ENCODE measurements at places on chromosomes 7 and 10. TPM values are rescaled to one million over a fixed set of nuclear protein-coding genes. Genes with fewer than 3 reads are reported as not detected.

CDNF gene
- 2.9 TPM for total RNA-seq

- no peak for DNase-seq
These were observed 33.7 kb upstream of the CFAP46 start for GRCh38 chr10:132975831-132976682.

DNA sequence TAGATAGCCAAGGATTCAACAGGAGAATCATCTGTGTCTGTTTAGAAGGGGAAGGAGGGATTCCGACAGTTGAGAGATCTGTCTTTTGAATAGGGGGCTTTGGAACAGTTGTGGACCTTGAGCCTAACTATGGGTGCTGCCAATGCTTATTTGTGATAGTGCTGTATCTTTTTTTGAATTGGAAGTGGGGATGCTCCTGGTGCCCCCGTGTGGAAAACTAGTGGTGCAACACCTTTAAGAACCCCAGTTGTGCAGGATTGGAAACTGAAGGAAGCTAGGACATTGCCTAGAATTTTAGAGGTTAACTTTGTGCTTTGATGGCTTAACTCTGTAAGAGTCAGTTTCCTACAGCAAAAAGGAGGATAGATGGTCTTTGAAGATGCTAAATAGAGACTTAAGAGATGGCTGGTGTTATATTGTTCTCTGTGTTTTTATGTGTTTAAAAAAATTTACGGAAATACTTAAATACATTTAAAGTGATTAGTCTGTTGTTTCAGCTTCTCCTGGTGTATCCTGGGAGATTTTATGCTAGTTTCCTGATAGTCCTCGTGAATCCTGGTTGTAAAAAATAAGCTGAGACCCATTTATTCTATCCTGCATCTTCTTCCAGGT is 69.3 kb downstream of the AP3M1 start:
- peak; percentile 41 for DNase-seq

DNA sequence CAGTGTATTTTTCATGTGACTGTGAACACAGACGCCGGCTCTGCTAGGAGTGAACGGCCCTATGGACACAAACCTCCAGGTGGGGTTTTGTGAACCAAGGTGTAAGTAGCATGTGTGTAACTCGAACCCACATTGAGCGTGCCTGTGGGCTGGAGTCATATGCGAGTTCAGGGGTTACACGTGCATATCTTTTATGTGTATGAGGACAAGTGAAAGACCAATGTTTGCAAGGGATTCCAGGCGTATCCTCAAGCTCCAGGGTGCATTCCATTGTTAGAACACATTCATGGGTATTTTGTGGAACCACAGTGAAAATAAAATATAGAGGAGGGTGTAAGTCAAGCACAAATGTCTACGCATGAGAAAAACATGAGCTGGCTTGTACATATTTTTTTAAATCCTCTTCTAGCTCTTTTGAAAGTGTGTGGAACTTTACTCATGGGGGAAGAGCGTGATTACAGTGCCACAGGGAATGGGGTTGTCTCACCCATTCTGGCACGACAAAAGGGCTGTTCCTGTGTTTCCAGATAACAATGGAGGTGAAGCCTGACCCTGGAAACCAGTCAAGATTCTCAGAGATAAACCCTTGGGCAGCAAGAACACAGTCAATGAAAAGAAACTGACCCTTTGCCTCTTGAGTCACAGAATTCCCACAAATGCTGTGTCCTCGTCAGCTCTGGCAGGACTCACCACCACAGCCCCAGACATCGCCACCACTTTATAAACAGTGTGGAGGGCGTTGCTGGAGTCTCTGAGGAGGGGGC is 37.0 kb upstream of the GOT1 start:
- DNase-seq = no peak

- DNase-seq = no peak
These were observed 7.5 kb downstream of the EMX2 start for GRCh38 chr10:117550076-117550475.

- DNase-seq = peak; percentile 82
These were observed 27.5 kb downstream of the DLG5 start for GRCh38 chr10:77899080-77899477.

DNA sequence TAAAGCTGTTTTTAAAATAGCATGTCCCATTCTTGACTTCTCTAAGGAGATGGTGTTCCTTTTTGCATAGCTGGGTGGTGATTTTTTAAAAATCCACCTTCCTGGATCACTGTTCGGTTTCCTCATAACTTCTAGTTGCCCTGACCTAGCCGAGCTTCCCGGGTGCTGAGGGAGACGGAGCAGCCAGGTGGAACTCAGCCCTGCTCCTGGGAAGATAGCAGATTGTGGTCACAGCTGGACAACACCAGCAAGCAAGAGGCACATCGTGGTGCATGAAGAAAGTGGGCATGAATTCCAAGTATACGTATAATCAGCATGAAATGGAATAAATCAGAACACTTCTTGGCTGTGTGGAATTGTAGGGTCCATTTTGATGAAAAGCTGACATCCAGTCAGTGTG is 73.5 kb upstream of the RSU1 start:
- no peak for DNase-seq

DNA sequence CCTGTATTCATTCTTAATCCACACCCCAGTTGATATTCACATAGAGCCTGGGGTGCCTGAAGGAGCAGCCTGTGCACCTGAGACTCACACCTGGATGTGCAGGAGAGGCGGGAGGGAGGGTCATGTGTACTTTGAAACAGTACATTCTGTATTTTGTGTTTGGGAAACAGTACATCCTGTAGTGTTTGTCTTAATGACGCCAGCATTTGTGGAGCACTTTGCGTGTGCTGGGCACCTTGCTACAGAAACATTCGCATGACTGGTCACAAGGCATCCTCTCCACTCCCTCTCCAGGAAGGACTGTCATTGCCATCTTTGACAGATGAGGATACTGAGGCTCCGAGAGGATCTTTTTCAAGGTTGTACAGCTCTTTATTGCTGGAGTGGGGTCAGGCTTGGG is 132.1 kb downstream of the TACC2 start:
- DNase-seq = no peak

PAXIP1 gene
- 18.9 TPM for total RNA-seq

GRM3 gene
- total RNA-seq = not detected

DNA sequence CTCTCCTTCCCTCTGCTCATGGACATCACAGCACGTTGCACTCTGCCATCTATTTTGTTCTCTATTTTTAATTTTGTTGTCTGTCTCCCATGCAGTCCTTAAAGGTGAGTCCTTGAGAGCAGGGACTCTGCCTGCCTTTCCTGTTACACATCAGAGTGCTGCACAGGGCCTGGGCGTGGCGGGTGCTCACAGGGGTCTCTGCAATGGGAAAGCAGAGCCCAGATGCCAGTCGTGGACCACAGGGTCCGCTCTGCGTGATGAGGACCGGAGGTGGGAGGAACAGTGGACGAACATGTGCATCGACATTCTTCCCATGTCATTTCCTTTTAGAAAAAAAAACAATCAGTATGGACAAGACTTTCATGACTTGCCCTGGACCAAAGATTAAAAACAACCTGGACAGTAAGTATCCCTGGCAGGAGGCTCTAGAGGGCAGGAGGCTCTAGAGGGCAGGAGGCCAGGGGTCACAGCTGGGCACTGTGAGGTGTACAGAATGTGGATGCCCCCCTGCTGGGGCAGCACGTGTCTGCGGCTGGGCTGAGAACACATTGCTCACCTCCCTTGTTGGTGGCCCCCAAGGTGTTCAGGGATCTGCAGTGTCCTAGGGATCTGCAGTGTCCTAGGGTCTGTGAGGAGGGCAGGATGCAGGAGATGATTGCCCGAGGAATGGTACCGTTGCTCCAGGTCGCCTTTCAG is 29.6 kb upstream of the ZNF488 start:
- DNase-seq = no peak

- no peak for DNase-seq
These were observed 14.4 kb upstream of the SPRN start for GRCh38 chr10:133438711-133439273.

STEAP1B gene
- 0.30 TPM for total RNA-seq

DNA sequence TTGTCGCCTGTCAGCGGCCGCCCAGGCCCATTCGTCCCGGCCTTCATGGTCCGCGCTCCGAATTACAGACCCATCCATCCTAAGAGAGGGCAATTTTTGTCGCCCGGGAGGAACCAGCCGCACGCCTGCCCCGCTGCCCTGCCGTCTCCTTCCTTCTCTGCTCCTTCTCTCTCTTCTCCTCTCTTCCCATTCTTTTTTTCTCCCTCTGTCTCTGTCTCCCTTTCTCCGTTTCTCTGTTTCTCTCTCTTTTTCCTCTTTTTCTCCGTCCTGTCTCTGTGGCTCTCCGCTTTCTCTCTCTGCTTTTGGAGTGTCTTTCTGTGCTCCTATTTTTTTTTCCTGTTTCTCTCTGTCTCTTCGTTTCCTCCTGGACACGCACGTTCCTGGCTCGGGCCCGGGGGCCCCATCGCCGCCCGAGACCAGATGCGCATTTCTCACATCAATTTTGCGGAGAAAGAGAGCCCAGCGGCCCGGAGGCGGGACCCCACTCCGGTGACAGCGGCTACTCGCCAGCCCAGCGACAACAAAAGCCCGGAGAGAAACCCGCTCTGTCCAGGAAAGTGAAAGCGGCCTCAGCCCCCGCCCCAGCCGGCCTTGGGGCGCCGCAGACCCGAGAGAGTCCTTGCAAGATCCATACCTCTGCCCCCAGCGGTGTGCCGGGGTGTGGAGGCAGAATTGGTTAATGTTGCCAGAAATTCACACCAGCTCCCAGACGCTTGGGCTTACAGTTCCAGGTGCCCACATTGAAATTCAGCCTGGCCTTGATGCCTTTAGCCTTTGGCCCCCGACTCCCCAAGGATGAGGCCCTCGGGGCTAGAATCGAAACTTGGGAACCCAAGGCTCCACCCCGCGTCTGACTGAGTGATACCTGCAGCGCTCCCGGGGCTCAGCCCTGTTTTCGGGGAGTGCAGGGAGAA is 4.1 kb downstream of the LBX1 start:
- peak; percentile 78 for DNase-seq

- no peak for DNase-seq
These were observed 12.0 kb downstream of the PIP4K2A start for GRCh38 chr10:22702348-22702747.

DNA sequence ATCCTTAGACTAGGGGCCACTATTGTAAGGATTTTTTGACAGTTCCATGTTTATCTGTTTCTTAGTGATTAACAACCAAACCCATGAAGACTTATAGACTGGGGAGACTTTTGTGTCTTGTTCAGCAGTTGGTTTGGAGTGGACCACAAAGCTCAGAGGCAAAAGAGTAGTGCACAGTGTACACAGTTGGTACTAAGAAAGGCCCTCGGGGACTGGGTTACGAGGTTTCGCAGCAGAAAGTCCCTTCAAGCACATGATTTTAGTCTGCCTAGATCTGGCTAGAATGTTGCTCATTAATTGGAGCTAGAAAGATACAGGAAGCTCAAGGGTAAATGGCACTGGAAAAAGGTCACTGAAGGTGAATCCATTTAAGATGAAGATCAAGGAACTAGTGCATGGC is 35.4 kb downstream of the CDK14 start:
- no peak for DNase-seq

STRIP2 gene
- total RNA-seq = 1.0 TPM

EPO gene
- 0.20 TPM for total RNA-seq

MIOS gene
- 43.2 TPM for total RNA-seq

GRCh38 chr7:36806891-36807290 is 82.6 kb upstream of the AOAH start:
- no peak for DNase-seq

NDUFA5 gene
- 65.7 TPM for total RNA-seq

DNA sequence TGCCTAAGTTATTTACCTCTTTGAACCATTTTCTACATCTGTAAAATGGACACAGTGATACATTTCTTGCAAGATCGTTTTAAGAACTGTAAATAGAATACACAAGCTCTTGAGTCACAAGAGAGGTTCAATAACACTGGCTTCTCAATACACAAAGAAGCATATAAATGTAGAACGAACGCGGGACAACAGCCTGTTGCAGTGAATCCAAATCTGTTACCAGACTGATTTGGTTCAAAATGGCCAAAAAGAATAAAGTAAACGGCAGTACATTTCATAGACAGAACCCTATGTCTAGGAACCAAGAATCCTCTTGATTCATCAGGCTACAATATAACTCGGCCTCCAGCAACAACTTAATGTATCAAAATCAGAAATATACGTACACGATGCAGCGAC is 701 bp downstream of the MTPAP start:
- DNase-seq = no peak

DNA sequence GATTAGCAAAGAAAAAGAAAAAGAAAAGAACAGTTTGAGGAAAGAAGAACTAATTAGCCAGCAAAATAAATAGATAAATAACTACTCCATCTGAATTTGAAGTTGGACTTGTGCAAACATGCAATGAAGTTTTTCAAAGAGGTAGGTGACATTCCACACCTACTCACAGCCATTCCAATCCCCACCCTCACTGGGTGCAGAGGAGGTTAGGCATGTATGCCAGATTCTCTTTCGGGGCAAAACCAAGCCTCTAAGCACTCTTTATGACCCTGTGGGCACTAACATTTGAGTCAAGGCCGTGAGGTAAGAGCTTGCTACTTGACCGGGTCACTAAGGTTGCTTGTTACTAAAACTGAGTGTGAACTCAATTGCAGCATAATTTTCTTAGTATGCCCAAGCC is 108.4 kb upstream of the SEMA3A start:
- no peak for DNase-seq

ETV1 gene
- 33.2 TPM for total RNA-seq

DNA sequence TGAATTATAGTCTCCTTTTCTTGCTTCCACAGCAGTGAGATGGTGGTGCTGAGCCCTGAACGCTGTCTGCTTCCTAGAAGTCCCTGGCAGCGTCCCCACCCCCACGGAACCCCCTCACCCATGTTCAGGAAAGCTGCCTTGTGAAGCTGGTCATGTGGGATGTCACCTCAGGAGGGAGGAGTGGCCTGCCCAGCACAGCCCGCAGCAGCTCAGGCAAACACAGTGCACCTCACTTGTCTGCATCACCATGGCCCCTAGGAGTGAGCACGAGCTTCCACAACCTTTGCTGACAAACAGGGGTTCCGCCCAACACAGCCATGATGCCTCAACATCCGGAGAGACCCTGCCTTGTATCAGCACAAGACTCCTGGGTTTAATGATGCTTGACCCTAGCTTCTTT is 508.9 kb downstream of the RPS24 start:
- DNase-seq = no peak

- DNase-seq = no peak
These were observed 61.2 kb downstream of the ICA1 start for GRCh38 chr7:8200717-8201116.

- DNase-seq = peak; percentile 92
These were observed 33.2 kb downstream of the WBP1L start for GRCh38 chr10:102776779-102777456.

EBLN1 gene
- total RNA-seq = not detected

ELFN1 gene
- total RNA-seq = 3.0 TPM

DNA sequence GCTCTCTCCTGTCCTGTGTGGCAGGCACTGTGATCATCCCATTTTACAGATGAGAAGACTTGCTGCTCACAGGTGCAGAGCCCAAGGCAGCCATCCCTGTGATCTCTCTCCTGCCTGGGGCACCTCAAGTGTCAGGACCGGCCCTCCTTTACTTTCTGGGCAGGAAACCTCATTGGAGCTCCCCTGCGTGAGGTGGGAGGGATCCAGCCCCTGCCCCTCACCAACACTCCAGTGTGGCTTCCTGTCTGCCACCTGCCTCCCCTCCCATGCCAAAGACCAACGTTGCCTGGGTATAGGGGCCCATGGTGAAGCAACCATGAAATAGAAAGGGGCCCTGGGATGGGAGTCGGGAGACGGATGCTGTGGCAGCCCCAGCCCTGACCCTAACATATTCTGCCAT is 91.2 kb upstream of the MYL10 start:
- no peak for DNase-seq

- no peak for DNase-seq
These were observed 32.3 kb upstream of the ARL4A start for GRCh38 chr7:12655161-12655560.

DGKB gene
- total RNA-seq = 0.09 TPM

GRCh38 chr10:6354168-6354772 is 151.5 kb downstream of the PFKFB3 start:
- no peak for DNase-seq

Measured in upper lobe of left lung (tissue), 6 donors.